NCI-H2171 (cell line): ENCODE measurements at places on chromosomes 2 and 18.

GRCh38 chr2:21118302-21118920 is 5.4 kb upstream of the TDRD15 start:
- peak; percentile 24 for DNase-seq

GRCh38 chr2:190637281-190637734 is 11.6 kb upstream of the NAB1 start:
- DNase-seq = no peak

GRCh38 chr18:45626330-45627203 is 11.3 kb downstream of the SLC14A2 start:
- no peak for DNase-seq

- no peak for DNase-seq
These were observed 33.0 kb upstream of the ACAA2 start for GRCh38 chr18:49846361-49846662.

DNA sequence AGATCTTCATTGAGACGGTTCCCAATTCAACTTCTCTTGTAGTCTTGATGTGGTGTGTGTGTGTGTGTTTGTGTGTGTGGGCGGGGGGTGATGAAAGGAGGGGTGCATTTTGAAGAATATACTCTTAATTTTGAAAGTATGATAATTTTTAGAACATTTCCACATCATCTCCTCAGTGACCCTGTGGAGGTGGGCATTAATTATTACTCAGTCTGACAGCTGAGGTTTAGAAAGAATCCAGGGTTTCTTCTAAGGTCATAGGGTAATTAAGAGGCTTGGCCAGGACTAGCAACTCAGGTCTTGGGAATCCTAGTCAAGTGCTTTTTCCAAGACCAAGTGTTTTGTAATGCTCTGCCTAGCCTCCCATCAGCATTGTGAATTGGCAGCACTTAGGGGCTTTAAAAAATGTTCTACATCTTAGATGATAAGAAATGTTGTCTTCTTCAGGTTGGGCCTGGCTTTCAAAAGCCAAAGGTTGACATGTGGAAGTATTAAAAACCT is 100.5 kb downstream of the SPTBN1 start:
- no peak for DNase-seq

DNA sequence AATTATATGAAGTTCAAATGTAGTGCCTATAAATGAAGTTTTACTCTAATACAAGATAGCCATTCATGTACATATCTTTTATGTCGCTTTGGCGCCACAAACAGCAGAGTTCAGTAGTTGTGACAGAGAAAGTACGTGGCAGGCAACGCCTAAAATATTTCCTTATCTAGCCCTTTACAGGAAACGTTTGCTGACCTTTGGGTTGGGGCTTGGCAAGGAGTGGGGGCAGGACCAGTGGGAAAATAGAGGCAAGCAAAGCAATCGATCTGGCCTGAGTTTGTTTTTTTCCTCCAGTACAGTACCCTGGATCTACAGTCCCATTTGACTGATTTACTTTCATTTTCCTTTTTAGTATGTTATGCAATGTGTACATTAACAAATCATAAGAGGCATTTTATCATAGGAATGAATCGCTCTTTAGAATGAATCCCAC is 13.1 kb downstream of the CCDC68 start:
- no peak for DNase-seq

DNA sequence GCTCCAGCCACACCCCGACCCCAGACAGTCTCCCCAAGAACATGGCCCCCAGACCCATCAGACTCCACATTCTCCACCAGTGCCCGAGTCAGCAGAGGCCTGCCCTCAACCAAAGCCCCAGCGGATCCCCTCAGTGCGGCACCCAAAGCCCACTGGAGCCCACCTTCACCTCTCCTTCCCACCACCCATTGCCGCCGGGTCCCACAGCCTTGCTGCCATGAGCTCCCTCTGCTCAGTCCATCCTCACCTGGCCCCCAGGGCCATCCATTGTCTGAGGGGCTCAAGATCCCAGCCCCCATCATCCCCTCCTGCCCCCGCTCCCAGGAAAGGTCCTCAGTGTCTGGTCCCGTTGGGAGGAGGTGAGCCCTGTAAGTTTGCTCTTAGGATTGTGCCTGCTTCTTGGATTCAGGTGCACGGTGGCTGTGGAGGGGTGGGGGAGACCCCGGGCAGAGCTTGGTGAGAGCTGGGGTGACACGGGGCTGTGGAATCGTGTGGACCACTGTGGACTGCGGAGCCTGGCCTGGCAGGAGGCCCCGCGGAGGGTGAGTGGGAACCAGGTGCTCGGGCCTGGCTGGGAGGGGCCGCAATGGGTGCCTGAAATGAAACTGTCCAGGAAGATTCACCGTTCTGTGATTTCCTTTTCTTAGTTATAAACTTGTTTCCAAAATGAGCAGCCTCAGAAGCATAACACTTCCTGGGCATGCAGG is 32.7 kb upstream of the GPC1 start:
- DNase-seq = no peak
